ENCODE measurements at places on chromosomes 2 and 18.

GRCh38 chr2:1951586-1951985 lies 207.3 kb upstream of the PXDN start:
- no peak for DNase-seq

- no peak for DNase-seq
Observed at GRCh38 chr18:35942133-35942532, 30.3 kb upstream of the RMP24 start.

GRCh38 chr18:78006006-78006773 lies 756.5 kb downstream of the GALR1 start:
- DNase-seq: no peak

DNA sequence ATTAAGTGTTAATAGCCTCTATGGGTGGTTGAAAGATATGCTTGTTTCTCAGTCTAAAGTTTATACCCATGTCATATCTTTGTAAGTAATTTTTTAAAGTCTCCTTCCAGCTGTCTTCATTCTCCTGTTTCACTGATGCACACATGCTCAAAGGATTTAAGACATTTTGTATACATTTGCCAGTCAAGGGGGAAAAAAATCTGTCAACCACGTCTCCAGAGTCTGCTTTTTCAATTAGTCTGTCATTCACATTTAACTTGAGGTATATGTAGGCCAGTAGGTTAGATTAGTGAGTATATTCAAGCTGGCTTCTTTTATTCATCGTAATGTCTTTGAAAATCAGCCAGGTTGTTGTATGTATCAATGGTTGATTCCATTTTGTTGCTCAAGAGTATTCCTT lies 193.5 kb downstream of the MCFD2 start:
- no peak for DNase-seq

- no peak for DNase-seq
Observed at GRCh38 chr2:168658706-168659105, 143.7 kb upstream of the NOSTRIN start.

DNA sequence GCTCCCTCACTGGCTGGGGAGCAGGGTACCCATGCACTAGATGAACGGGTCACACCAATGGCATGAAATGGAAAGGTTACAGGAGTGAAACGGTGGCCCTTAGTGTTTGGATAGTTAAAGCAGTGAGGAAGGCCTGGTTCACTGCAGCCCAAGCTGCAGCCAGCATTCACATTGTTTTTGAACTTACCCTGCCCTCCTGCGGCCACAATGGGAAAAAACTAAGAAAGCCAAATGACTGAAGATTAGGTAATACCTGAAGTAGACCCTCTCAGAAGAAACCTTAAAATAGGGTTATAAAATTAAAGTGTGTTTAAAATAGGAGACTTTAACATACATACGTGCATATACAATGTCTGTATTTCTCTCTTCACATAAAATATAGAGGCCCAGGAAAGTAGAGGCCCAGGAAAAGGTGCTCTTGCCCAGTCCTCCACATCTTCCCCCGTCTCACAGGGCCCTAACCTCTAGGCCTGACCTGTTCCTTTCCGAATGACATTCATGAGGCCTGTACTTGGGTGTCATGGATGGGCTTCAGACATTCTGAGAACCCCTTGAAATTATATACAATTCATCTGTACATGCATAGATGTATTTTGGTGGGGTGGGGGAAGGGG lies 33.3 kb downstream of the DOK1 start:
- DNase-seq: peak; percentile 40

DNA sequence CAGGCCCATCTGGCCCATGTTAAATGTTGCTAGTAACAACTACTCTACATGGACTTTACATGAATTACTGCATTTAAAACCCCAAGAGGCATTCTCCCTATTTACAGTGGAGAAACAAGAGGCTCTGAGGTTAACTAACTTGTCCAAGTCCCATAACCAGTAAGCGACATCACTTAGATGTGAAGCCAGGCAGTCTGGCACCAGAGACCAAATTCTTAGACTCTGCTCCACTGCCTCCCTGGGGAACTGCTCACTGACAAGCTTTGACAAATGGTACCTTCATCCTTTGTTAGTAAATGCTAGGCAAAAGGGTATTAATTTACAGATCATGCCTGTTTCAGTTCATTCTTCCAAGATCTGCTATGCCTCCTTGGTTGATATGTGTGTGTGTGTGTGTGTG lies 124.8 kb downstream of the AFF3 start:
- no peak for DNase-seq

DNA sequence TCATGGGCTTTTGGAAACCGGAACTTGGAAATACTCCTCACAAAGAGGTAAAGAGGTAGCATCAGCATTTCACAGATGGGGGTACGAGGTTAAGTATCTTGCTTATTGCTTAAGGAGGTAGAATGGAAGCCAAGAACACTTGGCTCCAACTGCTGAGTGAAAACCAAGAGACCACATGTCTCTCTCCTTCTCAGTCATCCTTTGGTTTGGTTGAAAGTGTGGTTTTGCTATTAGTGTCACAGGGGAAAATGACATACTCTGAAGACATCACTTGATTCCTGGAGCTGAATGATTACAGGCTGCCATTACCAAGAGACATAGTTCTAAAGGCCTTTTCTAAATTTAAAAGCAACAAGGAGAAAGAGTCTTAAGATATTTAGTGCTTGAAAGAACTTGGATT lies 41.5 kb downstream of the ANTXR1 start:
- DNase-seq: no peak

DNA sequence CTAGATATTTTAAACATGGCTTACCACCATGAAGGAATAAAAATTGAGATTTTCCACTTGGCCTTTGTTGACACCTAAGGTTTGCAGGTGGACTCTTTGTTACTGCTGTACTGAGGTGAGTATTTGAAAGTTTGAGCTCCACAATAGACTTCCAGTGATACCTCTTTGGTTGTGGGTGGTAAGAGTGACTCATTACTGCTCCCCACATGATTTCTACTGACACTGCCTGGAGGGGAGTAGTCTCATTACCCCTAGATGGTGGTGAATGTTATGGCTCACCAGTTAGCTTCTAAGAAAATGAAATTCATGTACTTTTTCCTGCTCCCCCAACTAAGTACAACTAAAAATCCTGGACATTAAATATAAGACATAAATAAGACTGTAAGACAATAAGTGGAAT lies 1183.1 kb upstream of the TMEFF2 start:
- no peak for DNase-seq

- no peak for DNase-seq
Observed at GRCh38 chr2:241843321-241844065, 15.2 kb downstream of the PDCD1 start.

DNA sequence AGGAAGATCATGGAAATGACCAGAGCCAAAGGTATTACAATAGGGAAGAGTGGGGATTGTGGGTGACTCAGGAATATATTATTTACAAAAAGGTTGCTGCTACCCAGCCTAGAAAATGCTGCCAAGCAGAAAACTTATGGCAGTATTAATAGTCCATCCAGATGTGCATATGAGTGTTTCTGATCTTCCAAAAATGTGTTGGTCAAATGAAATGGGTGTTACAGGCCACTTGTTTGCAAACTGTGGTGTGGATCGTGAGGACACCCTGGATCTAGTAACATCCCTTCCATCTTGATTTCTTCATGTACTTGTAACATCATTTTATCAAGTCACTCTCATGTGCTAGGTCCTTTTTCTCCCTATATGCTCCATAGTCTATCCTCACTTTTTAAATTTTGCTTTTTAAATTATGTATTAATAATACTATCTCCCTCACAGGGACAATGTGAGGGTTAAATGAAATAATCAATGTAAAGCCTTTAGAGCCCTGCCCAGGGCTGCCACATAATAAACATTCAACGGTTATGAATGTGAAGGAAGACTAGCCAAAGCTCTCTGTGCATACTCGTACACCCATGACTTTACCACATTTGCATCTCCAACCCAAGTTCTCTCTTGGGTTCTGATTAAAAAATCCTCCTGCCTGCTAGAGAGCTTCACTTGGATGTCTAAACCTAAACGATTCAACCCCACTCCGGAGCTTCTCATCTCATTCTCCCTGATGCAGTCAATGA lies 18.5 kb downstream of the CD226 start:
- no peak for DNase-seq

DNA sequence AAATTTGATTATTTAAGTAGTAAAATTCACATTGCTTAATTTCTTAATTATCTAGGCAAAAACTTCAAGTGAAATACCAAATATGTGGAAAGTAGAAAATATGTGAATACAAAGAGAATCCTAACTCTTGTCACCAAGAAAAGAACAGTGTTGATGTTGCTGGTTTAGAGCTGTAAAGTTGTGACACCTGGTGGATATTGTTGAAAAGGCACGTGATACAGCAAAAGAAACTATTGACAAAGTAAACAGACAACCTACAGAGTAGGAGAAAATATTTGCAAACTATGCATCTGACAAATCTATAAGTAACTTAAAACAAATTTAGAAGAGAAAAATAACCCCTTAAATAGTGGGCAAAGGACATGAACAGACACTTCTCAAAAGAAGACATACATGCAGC lies 25.6 kb upstream of the ZC3H15 start:
- DNase-seq: no peak

GRCh38 chr2:10303181-10303693 lies 533 bp downstream of the HPCAL1 start:
- DNase-seq: no peak

GRCh38 chr2:80591233-80591632 lies 286.7 kb upstream of the LRRTM1 start:
- DNase-seq: no peak
